ENCODE measurements at places on chromosomes 11 and 22.

GRCh38 chr11:82194521-82194920 lies 539.1 kb downstream of the FAM181B start:
- DNase-seq = no peak

- peak; percentile 10 for DNase-seq
Measured at GRCh38 chr11:129323896-129324502, 51.6 kb upstream of the BARX2 start.

DNA sequence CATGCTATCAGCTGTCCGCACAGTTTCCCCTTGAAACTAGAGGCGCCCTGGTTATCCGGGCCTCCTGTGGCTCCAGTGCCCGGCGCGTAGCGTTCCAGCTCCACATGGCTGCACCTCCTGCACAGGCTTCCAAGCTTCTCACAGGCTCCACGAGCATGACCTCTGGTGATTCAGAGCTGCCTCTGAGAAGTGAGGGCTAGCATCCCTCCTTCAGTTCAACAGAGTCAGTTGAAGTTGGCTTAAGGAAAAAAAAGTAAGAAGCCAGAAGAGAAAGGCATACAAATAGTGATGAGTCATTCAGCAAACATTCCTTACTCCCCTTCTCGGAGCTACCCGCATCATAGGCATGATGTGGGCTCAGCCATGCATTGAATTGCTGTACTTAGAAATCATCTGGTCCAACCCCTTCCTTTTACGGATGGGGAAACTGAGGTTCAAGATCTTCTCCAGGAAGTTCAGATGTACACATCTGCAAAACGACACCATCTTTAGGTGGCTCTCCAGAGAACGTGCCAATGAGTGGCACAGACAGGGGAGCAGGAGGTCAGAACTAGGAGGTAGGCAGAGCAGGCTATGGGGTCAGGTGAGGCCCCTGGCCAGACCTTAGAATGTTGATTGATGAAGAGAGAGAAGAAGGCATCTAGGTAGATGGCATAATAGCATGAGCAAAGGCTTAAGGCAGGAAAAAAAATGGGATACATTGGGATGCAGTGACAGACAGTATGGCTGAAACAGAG lies 216.3 kb upstream of the TBCEL start:
- peak; percentile 66 for DNase-seq

GRCh38 chr11:84825106-84825660 lies 802.0 kb downstream of the DLG2 start:
- no peak for DNase-seq

- no peak for DNase-seq
Measured at GRCh38 chr11:103690356-103690755, 346.1 kb upstream of the DDI1 start.

- DNase-seq = no peak
Measured at GRCh38 chr11:71294846-71295600, 42.6 kb upstream of the SHANK2 start.

- no peak for DNase-seq
Measured at GRCh38 chr22:50546326-50547262, 895 bp downstream of the KLHDC7B start.

- peak; percentile 20 for DNase-seq
Measured at GRCh38 chr11:32960553-32961164, 55.0 kb upstream of the DEPDC7 start.

GRCh38 chr11:85918910-85919794 lies 64.0 kb downstream of the CCDC83 start:
- no peak for DNase-seq

GRCh38 chr11:93623179-93623578 lies 38.3 kb upstream of the CEP295 start:
- no peak for DNase-seq

- DNase-seq = no peak
Measured at GRCh38 chr22:22936180-22936914, 48.7 kb downstream of the IGLL5 start.

DNA sequence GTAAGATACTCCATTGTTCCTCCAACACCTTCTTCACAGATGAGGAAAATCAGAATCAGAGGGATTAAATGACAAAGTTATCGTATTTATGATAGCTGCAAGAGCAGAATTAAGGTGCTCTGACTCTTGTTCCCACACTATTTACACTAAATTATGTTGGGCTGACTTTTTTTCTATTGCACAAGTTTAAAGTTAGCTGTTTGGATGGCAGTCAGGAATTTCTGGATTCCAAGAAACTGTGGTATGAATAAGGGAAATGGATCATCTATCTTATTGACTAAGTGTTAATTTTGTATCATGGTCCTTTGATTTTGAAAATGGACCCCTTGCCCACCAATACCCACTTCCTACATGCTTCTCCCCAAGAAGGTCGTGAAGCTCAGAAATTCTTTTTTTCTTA lies 19.9 kb upstream of the APOA1 start:
- DNase-seq = no peak

GRCh38 chr22:30869667-30870395 lies 98.7 kb downstream of the MORC2 start:
- DNase-seq = no peak

GRCh38 chr11:2870969-2871680 lies 14.4 kb downstream of the CDKN1C start:
- no peak for DNase-seq

DNA sequence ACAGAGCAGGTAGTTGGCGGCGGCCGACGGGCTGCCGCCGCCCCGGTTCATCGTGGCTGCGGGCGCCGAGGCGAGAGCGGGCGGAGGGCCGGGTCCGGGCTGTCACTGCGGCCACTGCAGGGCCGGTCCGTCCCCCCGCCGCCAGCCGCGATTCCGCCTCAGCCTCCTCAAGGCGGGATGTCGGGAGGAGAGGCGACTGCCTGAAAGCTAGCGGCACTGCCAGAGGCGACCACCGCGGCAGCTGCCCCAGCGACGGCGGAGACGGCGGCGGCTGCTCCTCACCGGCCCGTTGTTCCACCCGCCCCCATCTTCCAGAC lies 234 bp downstream of the SESN3 start:
- DNase-seq = no peak

- DNase-seq = peak; percentile 40
Measured at GRCh38 chr22:29780748-29781676, 13.8 kb downstream of the UQCR10 start.

GRCh38 chr11:94768602-94769541 lies 716 bp downstream of the AMOTL1 start:
- no peak for DNase-seq

Data from AG09309 (cell line).